ENCODE measurements at places on chromosomes 11 and 22.

- DNase-seq = no peak
Measured at GRCh38 chr11:57604296-57605027, 7.0 kb downstream of the SERPING1 start.

- DNase-seq = no peak
Measured at GRCh38 chr11:117827521-117828511, 3.3 kb upstream of the FXYD2 start.

DNA sequence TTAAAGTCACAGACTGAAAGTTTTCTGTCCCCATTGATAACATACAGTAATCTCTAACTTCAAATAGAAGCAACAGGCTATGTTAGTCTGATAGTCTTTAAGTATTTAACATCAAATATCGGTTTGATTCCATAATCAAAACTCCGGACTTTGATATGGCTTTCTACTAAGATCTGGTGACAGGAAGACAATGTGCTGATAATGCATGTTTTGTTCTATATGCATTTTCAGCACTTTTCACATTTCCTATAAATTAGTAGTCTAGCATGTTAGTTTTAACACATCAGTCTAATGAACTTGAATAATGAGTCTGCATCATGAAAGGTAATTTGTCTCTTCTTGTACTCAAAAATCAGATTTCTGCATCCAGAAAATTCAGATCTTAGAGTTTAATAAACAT, 252.7 kb downstream of the SBF2 start:
- no peak for DNase-seq

GRCh38 chr11:12944889-12945288, 64.2 kb upstream of the RASSF10 start:
- no peak for DNase-seq

DNA sequence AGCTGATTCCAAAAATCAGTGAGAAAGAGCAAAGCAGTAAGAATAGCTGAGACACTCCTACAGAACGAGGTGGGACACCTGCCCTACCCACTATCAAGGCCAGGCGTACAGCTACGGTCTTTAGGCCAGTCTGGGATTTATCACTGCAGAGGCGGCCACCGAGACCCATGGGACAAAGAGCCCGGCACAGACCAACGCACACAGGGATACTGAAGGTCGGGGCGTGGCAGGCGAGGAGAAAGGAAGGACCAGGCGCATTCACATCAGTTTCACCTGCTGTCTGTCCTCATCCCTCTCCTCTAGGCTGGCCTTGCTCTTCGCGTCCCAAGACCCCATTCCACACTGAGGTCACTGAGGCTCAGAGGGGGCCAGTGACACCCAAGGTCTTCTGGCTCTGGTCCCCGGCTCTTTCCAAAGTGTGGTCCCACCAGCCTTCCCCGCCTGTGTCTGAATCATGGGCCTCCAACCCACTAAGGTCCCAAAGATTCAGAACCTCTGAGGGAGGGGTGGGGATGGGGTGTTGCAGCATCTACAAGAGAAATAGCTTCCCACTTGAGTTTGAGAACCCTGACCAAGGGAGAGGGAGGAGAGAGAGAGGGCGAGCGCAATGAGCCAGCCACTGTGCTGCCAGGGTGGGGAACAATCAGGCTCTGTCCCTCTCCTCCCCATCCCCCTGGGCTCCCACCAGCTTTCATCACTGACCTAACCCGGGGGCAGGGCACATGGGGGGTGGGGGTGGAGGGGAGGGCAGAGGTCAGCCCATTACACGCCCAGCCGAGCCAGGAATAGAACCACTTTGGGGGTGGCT, 7.2 kb upstream of the PICK1 start:
- no peak for DNase-seq

- no peak for DNase-seq
Measured at GRCh38 chr11:14503023-14503422, 3.4 kb upstream of the COPB1 start.

DNA sequence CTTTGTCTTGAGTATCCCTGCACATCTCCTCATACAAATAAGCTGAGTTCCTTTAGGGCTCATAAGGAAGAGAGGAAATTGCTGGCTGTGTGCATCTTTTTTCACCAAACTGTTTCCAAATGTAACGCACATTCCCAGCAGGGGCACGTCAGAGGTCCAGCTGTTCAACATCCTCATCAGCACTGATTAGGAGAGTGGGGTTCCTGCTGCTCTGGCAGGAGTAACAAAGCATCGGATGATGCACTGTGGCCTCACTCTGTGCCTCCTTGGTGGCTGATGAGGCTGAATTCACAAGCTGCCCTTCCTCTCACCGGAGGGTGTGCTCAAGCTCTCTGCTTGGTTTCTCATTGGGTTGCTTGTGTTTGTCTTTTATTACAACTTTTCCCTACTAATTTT, 35.5 kb upstream of the SLC25A1 start:
- no peak for DNase-seq

- DNase-seq = no peak
Measured at GRCh38 chr11:69982690-69983570, 95.2 kb upstream of the ANO1 start.

DNA sequence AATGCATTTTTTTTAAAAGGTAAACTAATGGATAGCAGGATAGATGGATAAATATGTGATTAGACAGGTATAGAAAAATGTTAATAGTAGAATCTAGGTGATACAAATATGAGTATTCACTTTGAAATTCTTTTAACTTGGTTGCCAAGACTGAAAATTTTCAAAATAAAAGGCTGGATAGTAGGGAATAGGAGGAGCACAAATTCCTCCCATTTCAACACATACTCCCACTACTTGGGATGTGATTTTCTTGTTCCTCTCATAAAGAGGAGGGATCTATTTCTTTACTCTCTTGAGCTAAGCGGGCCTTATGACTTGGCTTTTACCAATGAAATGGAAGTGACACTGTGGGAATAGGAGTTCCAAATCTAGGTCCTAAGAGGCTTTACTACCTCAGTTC, 35.9 kb downstream of the PIK3C2A start:
- DNase-seq = peak; percentile 6

GRCh38 chr22:20421507-20421874, 16.1 kb downstream of the SCARF2 start:
- DNase-seq = no peak

DNA sequence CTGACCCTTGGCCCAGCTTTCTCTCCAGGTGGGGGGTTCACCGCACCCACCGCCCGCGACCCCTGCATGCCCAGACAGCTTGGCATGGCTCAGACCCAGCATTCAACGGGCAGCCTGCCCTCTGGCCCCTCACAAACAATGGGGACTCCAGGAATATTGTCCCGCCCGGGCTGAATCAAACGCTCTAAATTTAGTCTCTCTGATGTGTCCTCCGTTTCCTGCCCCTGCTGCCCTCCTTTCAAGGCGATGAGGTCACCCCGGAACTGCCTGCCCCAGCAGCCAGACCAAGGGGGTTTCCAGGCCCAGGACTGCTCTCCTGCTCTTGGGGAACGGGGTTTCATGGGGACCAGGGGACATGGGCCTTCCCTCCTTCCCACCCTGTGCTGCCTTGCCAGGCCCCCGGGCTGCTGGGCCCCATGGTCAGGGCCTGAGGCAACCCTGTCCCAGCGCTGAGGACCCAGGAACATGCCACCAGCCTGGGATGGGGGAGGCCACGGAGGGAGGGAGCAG, 10.1 kb upstream of the PDGFB start:
- peak; percentile 38 for DNase-seq

DNA sequence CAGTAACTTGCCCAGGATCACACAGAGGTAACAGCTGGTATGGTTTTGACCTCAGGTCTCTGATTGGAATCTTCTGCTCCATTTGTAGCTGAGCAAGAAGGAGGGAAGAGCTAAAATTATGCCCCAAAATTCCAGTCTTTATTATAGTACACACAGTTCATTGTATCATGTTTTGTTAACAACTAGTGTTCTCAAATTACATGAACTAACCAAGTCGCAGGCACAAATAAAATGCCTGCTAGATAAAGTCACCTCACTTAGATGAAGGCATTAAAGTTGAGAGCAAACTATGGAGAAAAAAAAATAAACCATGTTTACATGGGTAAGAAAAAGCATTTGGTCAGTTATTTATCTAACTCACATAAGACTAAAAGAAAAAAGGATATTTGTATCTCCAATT, 58.8 kb downstream of the PDGFD start:
- no peak for DNase-seq

- DNase-seq = peak; percentile 12
Measured at GRCh38 chr11:85884581-85885021, 29.4 kb downstream of the CCDC83 start.

Measured in fibroblast of mammary gland (primary cell).